Fibroblast of skin of left biceps (primary cell): ENCODE measurements at places on chromosomes 12 and 14.
A peak's percentile ranks its signal among the peaks of the same experiment; 100 is the strongest.

GRCh38 chr12:88628856-88629509, 48.7 kb upstream of the KITLG start:
- no peak for DNase-seq

- DNase-seq = no peak
Observed at GRCh38 chr12:484096-484495, 24.4 kb downstream of the B4GALNT3 start.

DNA sequence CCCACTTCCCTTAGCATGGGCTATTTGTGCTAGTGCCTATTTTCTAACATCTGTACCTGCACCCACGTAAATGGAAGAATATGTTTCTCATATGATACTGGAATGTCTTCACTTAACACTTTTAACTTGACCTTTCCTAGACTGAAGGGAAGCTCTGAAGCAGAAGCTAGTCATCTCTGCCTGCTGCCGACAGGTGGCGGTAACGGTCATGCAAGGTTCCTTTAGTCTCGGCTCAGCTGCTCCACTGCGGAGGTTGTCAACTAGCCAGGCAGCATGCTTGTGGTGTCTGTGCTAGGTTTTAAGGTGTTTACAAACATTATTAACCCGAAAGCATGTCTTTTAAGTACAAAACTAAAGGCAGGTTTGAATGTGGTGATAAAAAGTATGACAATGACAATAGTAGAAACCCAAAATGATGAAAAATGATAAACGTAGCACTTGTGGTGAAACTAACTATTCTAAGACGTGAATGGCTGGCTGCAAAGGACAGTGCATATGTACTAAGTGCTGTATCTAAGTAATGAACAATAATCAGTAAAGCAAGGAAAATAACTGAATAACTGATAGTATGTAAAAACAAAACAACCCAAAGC, 117.2 kb downstream of the GRIN2B start:
- peak; percentile 5 for DNase-seq

DNA sequence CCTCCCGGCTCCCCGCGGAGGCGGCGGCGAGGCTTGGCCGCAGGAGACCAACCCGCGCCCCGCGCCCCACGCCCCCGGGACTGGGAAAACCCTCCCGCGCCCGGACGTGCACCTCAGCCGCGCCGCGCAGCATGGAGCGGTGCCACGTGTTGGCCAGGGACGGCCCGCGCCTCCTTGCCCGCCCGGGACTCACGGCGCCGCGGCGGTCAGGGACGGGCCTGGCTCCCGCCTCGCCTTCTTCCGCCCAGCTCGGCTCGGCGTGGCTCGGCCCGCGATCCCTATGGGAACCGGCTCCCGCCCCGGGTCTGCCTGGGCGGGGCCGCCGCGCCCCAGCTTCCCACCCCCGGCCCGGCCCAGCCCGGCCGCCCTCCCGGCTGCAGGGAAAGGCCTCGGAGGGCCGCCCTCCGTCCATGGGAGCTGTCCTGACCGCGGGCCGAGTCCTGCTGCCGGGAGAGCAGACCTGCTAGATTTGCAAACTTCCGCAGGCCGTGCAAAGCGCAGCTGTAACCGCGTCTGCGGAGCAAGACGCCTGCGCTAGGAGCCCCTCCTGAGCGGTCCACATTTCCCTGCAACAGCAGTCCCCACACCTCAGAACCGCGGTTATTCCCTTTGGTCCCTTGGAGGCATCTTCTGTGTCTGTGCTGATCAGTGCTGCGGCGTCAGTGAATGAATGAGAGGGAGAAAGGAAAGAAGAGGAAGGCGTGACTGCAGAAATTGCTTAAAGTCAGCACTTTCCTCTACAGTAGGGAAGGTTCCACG, at the start of gene CDKL1:
Gene CDKL1, minus strand, starts transcription at position 251 of the 759 bp plus-strand sequence. CDS start 1,013 bp downstream, outside the sequence.
- no peak for DNase-seq

GRCh38 chr12:103470664-103471063, 25.1 kb downstream of the C12orf42 start:
- no peak for DNase-seq
